ENCODE measurements at places on chromosomes 6 and 20.

GRCh38 chr6:143215363-143215762 is 154.7 kb downstream of the AIG1 start:
- DNase-seq: no peak

GRCh38 chr6:136031982-136032381 is 180.5 kb downstream of the PDE7B start:
- DNase-seq: no peak

- no peak for DNase-seq
These were observed 1.2 kb downstream of the DUSP22 start for GRCh38 chr6:293193-294174.

DNA sequence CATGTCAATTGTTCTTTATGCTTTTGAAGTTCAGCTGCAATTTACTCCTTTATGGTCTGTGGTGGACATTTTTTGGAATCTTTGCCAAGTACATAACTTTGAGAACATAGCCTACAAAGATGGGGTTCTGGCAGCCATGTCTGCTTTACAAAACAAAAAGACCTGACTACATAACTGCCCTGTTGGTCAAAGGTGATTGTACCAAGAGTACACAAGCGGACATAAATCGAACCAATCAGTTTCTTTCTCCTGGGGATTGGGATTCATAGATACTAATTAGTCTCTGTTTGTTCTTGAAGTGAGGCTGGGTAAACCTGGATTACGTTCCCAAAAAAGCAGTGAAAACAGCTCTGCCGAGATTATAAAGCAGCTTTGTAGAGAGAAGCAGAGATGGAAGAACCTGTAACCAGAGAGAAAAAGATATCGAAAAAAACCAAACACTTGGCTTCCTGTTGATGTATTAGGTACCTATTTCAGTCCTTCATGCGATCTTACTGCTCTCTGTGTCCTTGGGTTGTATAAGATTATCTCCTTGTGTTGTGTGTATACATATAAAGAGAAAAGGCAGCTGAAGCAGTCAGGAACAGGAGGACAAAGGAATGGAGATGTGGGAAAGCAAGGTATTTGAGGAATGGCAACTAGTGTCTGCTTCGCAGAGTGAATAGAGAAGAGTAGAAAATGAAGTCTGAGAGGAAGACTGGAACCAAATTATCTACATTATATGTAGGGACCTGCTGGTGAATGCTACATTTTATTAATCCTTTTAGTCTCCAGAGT is 2.7 kb upstream of the ZFAND3 start:
- no peak for DNase-seq

GRCh38 chr6:29941471-29941870 is 861 bp upstream of the HLA-A start:
- DNase-seq: no peak

DNA sequence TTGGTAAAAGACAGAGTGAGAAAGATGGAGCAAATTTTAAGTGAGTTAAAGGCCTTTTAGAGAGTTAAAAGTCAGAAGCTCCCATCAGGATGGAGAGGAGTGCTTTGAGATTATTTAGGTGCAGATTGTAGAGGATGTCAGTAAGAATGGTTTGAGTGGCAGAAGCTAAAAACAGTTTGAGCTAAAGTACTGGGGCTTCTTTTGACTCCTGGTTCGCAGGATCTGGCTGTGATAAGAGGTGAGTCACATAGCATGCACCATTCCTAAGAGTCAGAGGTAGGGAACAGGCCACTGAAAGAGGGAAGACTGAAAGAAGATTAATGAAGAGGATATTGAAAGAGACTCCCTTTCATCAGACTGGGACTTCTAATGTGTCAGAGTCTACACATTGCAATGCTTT is 1047.9 kb upstream of the MAP3K7 start:
- DNase-seq: no peak

DNA sequence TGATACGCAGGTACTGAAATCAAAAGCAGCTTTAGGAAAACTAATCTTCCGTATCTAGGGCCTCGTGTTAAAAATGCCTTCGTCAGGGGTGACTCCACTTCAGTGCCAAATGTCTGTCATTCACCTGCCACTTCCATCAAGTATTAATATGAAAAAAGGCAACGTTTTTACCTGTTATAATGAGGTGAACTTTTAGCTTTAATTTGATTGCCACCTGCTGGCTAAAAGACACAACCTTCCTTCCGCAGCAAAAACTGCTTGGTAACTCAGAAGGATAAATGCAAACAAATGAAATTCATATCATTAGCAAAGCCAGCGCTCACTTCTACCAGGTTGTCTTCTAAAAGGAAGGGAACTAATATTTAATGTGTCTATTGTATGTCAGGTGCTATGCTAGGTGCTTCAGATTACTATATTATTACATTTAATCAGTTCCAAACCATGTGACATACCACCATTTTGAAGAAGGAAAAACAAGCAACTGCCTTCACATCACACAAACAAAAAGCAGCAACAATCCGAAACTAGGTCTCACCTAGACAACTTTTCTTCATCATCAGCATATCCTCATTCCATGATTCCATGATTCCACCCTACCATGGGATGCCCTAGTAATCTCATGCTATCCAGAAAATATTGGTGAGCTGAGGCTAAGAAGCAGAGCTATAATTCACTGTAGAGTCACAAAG is 20.6 kb upstream of the ARHGAP18 start:
- no peak for DNase-seq

DNA sequence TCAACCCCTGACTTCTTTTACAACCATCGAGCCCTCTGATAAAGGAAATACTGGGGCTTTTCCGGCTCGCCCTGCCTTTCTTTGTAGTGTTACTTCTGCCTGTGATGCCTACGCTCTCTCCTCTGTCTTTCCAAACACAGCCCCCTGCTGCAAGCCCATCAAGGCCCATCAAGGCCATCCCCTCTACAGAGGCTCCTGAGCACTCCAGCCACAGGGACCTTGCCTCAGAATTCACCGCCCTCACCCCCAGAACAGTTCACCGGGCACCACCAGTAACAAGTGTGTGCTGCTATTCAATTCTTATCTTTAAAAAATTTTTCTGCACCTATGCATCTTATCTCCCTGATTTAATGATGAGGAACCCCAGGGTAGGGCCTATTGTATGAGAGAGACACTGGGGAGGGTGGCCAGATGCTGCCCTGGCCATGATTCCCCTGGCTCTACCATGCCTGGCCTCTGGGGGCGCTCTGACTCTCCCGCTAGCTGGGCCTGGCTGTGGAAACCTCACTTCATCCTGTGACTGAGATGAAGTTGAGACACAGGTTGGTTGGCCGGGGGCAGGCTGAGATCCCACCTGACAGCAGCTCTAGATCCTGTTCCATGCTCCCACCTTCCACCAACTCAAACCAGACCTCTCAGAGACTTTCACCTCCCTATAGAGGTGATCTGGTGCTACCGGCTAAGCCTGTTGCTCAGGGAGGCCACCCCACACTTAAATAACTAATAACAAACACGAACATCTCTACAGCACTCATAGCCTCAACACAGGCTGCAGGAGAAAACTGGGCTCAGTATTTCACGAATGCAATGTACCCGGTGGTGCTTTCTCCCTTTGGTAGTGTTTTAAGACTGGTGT is 19.2 kb upstream of the GLP1R start:
- DNase-seq: peak; percentile 39

DNA sequence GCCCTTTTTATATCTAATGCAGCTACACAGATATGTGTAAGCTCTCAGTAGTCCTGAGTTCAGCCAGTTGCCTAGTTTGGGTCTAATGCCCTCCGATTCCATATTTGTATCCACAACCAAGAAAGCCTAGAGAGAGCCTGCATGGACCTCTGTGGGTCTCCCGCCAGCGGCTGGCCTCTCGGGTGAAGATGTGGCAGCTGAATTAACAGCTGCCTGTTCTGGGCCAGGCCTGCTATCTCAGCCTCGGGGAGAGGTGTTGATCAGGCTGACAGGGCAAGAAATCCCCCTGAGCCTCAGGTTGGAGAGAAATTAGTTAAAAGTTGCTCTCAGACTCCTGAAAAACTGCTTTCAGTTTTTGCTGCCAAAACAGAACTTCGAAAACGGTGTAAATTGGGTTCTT is 19.8 kb downstream of the PTK7 start:
- DNase-seq: no peak

DNA sequence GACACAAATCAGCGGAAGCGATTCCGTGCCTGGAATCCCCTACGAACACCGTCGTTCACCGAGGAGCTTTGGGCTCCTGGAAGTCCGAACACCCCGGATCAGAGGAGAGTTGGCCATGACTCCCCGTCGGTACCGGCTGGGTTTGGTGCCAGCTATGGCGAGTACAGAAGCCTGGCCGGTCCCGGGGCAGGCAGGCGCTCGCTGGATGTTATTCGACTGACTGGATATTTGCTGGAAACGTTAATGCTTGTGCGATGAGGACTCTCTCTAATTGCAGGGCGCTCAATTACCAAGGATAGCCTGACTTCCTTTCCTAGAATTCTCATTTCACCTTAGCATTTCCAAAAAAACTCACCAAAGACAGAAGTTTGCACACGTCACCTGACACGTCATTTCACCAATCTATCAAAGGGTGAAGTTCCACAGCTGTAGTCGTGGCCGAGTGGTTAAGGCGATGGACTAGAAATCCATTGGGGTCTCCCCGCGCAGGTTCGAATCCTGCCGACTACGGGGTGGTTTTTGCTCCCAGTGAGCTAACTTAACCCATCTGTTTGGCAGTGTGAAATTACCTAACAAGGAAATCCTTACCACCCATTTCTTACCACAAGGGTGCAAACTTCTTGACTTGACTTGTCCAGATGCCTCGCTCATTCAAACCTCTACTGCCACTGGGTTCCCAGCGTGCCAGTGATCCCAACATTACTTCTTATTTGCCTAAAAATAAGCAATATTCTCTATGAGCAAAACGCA is 22.7 kb upstream of the ZNF184 start:
- no peak for DNase-seq

- no peak for DNase-seq
These were observed 1117.7 kb upstream of the MAP3K7 start for GRCh38 chr6:91704531-91704930.

GRCh38 chr6:34791164-34791700 is 651 bp upstream of the BLTP3A start:
- no peak for DNase-seq

- no peak for DNase-seq
These were observed 59.6 kb upstream of the DDR1 start for GRCh38 chr6:30824698-30825097.

- no peak for DNase-seq
These were observed 6.4 kb downstream of the FBXL4 start for GRCh38 chr6:98941319-98941718.

DNA sequence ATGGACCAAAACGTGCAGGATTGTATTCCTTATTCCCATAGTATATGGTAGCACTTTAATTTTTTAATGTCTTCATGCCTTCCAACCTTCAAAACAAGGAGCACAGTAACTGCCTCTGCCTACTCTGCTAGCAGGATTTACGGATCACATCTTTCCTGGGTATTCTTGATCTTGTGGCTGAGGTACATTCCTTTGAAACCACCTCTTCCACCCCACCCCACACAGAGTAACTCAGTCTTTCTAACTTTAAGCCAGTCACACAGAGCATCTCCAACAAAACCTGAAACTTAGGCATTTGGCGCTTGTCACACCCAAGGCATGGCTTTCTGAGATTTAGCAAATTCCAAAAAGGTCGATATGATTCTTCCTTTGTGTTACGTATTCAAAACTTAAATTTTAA is 2.3 kb upstream of the ID4 start:
- no peak for DNase-seq

DNA sequence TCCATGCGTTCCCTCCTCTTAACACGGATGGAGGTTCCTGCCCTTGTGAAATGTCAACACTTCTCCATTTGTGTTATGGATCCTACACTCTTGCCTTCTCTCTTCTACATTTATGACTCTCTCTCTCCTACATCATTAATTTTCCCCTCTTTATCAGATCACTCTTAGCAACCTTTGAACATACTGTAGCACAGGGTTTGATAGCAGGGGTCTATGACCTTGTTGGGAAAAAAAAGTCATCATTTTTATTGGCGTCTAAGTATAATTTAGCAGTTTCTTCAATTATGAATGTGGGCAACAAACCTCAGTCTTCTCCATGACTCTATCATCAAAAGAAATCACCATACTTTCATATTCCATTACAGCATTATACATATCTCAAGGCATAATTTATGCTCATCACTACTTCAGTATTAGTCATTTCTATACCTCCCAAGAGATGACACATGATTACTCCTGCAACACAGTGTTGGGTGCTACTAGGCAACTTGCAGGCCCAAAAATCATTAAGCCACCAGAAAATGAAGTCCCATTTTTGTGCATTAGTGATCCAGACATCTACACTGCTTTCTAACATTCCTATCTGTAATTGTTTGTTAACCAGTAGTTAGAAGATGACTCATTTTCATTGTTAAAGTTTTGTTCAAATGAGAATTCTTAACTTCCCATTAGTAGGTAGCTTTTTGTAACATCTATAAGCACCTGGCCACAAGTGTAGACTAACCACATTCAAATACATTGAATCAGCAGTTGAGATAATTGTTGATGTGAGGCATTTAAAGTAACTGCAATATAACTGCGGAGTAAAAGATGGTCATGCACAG is 9.5 kb downstream of the CYP39A1 start:
- DNase-seq: no peak

GRCh38 chr6:30213957-30214656 is 901 bp upstream of the TRIM26 start:
- DNase-seq: peak; percentile 57

GRCh38 chr6:111776236-111777221 is 96.7 kb downstream of the FYN start:
- DNase-seq: no peak

DNA sequence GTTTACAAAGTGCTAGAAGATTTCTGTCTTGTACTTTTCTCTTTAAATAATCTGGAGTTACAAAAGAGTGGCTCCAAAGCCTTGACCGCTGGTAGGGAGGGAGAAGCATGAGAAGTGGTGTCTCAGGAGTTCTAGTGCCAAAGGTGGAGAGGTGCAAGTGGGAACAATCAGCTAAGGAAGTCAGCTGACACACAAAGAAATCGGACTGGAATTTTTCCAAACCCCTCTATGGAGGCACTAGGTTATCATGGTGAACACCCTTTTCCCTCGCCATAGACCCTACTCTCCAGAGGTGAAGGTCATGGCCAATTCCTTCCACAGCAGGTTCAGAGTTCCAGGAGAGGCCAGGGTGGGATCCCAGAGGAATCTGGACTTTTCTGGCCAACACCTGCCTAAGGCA is 14.8 kb downstream of the PLAGL2 start:
- no peak for DNase-seq

- no peak for DNase-seq
These were observed 240.0 kb downstream of the CDH4 start for GRCh38 chr20:61492065-61492464.

DNA sequence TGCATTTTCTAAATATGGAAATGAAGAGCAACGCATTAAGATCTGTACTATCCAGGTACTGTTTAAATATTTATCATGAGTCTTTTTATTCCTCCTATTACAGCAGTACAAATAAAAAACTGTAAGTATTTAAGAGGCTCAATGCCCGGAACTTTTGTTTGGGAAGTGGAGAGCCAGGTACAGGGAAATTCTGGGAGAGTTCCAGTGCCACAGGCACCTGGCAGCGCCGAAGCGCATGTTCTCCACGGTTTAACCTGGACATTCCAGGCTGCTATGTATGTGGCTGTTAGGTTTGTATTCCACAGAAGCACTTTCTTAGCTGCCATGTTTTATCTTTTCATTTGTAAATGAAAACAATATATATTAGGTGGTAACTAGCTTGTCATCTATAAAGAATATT is 81.7 kb downstream of the PREP start:
- no peak for DNase-seq

GRCh38 chr6:149499066-149499465 is 14.3 kb upstream of the ZC3H12D start:
- no peak for DNase-seq

- no peak for DNase-seq
These were observed 101.2 kb downstream of the MYO6 start for GRCh38 chr6:75850026-75850833.

Measured in GM18507 (cell line).